ENCODE measurements at places on chromosomes 7 and 10.

DNA sequence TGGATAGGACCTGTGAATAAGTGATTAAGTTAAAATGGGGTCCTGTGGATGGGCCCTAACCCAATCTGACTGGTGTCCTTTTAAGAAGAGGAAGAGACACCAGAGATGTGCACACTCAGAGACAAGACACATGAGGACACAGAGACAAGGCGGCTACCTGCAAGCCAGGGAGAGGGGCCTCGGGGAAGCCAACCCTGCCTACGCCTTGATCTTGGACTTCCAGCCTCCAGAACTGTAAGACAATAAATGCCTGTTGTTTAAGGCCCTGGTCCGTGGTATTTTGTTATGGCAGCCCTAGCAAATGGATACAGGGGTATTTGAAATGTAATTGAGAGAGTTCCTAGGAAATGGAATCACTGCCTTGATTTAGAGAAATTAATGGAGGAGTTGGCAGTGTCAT is 225.3 kb downstream of the SKAP2 start:
- DNase-seq = no peak

- no peak for DNase-seq
Observed at GRCh38 chr7:36227223-36227622, 74.2 kb downstream of the EEPD1 start.

- no peak for DNase-seq
Observed at GRCh38 chr7:111274857-111275256, 183.9 kb downstream of the LRRN3 start.

GRCh38 chr7:120742372-120742771 is 115.6 kb downstream of the TSPAN12 start:
- DNase-seq = no peak

DNA sequence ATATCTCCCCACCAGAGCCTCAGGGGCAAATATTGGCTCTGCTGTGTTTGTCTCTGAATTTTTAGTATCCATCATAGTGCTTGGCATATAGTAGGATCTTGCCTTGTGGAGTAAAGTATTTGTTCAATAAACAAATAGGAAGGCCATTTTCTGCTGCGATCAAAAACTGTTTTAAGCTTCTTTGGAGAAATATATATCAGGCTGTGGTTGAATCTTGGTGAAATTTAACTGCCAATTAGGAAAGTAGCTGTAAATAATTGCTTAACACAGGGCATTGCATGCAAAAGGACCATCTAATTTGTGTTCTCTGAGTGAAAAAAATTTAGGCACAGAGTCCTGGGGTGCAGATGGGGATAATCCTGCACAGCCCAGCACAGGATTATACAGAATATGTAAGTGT is 15.1 kb downstream of the VCL start:
- no peak for DNase-seq

DNA sequence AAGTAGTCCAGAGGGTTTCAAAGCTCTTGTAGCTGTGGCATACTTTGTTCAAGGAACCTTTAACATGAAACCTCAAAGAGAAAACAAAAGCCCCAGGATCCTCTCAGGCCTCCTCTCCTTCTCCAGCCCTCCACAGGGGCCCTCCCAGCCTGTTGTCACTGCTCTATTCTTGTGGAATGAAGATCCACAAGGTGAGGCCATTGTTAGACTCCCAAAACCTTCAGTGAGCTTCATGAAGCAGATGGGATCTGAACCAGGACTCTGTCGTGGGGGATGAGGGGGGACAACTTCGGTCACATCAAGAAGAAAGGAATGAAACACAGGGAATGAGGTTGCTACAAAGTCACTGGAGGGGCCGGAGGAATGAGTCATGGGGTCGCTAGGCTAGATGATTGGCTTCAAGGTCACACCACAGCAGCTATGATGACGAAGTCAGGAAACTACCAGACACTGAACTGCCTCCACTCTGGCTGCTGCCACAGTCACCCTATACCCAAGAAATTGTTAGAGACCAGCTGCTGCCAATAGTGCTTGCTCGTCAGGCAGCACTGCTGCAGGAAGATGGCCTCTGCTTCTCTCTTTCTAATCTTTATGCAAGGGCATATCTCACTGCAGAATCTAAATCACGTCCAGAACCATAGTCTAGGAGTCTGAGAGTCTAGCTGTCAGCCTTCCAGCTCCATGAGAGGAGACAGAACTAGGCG is 208.8 kb downstream of the HIBADH start:
- peak; percentile 68 for DNase-seq

- no peak for DNase-seq
Observed at GRCh38 chr10:88500656-88501055, 82.5 kb downstream of the RNLS start.

- no peak for DNase-seq
Observed at GRCh38 chr10:88975377-88975720, 15.2 kb upstream of the FAS start.

GRCh38 chr10:1601406-1601805 is 135.9 kb downstream of the ADARB2 start:
- no peak for DNase-seq

- DNase-seq = no peak
Observed at GRCh38 chr7:22208799-22209198, 148.2 kb downstream of the RAPGEF5 start.

- DNase-seq = no peak
Observed at GRCh38 chr10:6148251-6148701, 54.5 kb upstream of the PFKFB3 start.

- DNase-seq = no peak
Observed at GRCh38 chr10:27481486-27481885, 22.6 kb upstream of the RAB18 start.

- DNase-seq = no peak
Observed at GRCh38 chr7:16529697-16530096, 3.1 kb downstream of the LRRC72 start.
